Foreskin fibroblast (primary cell): ENCODE measurements at places on chromosomes 1 and 21.

DNA sequence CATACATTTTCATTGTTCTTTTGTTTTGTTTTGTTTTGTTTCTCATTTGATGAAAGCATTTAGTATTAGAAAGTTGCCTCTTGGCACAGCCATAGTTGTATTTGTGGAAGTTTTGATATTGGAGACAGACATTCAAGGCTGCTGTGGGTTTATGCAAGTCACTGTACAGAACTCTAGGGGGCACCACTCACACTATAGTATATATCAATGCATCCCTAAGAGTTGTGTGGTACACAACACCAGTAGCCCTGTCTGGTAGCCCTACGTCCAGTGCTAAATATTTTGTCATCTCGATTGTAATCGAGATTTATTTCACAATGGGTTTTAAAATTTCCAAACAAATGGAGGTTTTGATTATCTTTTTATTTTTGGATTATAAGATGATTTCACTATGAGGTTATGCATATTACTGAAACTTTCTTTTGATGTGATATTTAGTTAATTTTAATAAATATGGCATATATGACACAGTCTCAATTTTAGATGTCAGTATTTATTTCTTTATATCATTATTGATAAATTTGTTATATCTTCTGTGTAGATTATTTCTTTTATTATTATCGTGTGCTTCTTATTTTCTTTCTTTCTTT is 112.2 kb downstream of the NR5A2 start:
- peak; percentile 64 for DNase-seq

GRCh38 chr1:234971586-234972297 is 156.9 kb downstream of the TOMM20 start:
- no peak for DNase-seq

- DNase-seq: peak; percentile 15
These were observed 90.0 kb downstream of the MACF1 start for GRCh38 chr1:39294531-39294930.

DNA sequence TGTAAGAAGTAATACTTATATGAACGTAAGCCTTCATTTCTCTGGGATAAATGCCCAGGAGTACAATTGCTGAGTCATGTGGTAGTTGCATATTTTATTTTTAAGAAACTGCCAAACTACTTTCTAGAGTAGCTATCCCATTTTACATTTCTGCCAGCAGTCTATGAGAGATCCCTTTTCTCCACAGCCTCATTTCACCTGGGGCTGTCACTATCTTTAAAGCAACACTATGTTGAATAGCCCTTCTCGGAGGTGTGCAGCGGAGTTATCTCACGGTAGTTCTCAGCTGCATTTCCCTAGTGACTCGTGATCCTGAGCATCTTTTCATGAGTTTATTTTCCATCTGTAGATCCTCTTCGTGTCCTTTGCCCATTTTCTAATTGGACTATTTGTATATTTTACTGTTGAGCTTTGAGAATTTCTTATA is 93.4 kb downstream of the ADARB1 start:
- peak; percentile 9 for DNase-seq

DNA sequence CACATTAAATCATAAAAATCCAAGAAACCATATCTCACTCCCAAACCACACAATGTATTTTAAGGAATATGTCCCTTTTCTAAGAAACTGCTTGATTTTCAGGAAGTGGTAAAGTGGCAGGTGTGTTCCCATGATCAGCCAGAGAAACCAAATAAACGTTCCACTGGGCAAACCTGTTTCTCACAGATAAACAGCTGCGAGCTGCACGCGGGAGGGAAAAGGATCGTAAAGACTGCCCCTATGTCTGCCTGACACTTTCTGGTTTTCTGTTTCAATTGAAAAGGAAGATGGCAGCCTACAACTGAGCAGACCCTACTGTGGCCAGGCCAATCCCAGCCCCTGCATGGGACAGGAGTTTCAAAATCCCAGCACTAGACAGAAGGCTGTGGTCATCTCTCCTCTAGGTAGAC is 36.6 kb downstream of the HIVEP3 start:
- DNase-seq: no peak

- DNase-seq: peak; percentile 50
These were observed 22.3 kb downstream of the IL6R start for GRCh38 chr1:154427173-154428139.

DNA sequence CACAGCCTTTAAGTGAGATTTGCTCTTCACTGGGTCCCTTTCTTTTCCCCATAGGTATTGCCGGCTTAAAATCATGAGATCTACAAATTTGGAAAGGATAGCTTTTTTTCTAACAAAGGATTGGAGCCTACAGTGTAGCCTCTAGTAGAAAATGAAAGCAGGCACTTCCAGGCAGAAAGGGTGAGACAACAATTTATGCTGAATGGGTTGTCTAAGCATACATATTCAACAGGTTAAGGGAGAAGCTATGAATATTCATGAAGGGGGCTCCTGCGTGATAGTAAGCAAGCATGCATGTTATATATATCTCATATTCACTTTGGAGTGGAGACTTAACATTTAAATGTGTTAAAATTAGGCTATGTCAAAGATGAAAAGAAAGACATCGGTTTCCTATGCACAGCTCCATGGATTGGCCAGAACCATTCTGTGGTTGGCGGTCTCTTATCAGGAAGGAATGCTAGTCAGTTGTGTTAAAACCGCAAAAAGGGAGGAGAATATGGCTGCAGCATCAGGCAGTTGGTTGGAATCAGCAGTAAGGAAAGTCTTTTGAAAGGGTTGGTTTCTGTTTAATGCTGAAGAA is 66.0 kb downstream of the VCAM1 start:
- DNase-seq: no peak

GRCh38 chr1:47178654-47179016 is 11.2 kb downstream of the PDZK1IP1 start:
- DNase-seq: no peak

GRCh38 chr1:222464841-222465210 is 83.1 kb downstream of the HHIPL2 start:
- DNase-seq: peak; percentile 43

DNA sequence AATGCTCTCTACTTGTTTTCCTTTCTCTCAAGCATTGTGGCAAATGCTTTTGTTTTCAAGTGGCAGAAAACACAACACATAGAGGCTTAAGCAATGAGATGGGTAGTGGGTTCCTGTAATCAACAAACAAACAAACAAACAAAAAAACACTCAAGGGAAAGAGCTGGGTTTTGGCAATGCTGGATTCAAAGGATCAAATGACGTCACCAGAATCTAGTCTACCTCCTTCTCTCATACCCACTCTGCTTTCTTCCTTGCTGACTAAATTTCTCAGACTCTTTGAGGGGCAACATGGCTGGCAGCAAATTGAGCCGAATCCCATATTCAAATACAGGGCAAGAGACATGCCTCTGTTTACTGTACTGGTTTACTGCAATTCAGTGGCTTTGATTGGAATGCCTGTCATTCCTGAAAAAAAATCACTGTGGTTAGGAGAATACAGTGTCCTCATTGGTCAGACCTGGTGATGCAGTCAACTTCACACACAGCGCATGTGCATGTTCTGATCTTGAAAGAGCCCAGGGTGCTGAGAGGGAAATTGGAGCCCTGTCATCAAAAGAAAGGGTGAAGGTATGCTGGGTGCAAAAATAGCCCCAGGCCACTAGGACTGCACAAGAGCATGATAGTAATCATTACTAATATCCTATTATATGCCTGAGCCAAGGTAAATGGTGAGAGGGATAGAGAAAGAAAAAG is 356.2 kb downstream of the KCTD3 start:
- no peak for DNase-seq

DNA sequence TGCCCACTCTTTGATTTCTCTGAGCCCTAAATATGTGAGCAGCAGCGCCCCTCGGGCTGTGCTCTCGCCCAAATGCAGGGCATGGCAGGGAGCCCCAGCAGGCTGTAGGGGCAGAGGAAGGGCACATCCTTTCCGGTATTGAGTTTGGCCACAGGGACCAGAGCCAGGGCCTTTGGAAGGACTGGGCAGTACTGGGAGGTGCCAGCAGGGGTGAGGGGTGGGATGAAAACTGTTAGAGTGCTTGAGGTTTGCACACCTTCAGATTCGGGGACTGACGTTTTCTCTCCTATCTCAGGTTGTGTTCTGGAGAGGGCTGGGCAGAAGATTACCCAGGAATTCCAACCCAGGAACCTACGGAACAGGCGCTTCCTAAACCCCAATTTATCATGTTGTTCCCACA is 2.2 kb upstream of the ATP1A2 start:
- no peak for DNase-seq

GRCh38 chr21:39078322-39079065 is 104.8 kb downstream of the PSMG1 start:
- DNase-seq: no peak
